ENCODE measurements at places on chromosomes 4 and X.

DNA sequence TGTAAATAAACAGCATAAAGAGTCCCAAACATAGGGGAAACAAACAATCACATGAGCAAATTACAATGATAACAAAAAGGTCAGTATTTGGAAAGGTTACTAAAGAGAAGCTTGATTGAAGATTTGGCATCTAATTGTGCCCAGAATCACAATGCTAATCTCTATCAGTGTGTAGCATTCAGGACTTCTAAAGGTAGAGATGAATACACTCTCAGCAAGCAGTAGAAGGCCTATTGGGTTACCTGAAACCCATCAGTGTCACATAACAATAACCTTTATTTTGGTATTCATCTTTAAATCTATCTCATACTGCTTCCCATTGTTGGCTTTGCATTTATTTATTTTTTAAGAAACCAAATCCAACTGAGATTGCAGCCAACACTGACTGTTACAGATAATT is 319.5 kb downstream of the ACTRT1 start:
- no peak for DNase-seq

DNA sequence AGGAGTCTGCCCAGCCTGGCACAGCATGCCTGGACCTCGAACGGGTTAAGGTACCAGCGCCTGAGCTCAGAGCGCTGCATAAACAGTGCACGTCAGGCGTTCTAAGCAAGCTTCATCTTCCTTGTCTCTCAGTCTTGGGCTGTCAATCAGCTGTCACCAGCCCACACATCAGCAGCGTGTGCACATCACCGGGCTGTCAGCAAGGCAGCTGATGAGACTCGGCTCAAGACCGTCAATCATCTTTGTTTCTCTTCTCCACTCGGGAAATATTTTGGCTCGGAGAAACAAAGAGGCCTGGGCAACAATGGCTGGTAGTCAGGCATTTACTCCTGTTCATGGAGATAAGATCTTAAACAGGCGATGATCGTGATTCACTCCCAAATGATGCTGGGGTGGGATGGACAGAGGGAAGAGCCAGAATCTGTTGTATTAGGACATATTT is 141.3 kb downstream of the LDB2 start:
- DNase-seq: no peak

DNA sequence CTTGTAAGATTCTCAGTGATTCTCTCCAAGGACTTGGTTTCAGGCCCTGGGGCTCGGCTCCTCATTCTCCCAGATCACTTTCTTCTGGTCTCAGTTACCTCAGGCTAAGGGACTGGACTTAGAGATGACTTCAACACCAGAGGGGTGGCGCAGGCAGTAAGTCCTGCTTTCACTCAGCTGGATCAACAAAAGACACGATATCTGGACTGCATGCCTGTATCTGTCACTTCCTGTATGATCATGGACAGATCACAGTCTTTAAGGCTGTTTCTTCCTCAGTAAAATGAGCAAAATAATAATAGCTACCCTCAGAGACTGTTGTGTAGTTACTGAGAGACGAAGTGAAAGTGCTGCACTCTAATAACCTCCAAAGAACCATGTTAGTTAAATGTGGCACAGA is 19.5 kb upstream of the CXCR3 start:
- no peak for DNase-seq

- DNase-seq: no peak
Measured at GRCh38 chrX:49310371-49310770, 6.9 kb downstream of the GAGE10 start.

- no peak for DNase-seq
Measured at GRCh38 chrX:40040686-40041461, 56.9 kb downstream of the BCOR start.

GRCh38 chr4:35963383-35963782 is 280.9 kb downstream of the ARAP2 start:
- DNase-seq: no peak

DNA sequence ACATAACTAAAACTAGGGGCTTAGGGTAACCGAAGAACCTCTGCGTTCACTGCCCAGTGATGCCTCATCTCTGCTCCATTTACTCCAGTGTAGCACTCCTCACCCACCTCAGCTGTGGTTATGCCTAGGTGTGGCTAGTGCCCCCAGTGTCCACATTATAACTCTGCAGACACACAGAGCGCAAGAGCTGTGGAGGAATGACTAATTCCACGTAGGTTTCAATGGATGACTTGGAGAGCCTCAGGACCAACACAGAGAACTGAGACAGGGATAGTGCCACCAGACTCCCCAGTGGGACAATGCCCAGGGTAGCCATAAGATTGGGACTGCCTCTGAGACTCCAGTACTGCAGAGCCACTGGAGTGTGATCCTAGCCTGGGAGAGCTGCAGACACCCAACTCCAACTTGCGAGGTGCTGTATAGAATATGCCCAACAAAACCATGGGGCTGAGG is 542.4 kb upstream of the DIPK2B start:
- no peak for DNase-seq

DNA sequence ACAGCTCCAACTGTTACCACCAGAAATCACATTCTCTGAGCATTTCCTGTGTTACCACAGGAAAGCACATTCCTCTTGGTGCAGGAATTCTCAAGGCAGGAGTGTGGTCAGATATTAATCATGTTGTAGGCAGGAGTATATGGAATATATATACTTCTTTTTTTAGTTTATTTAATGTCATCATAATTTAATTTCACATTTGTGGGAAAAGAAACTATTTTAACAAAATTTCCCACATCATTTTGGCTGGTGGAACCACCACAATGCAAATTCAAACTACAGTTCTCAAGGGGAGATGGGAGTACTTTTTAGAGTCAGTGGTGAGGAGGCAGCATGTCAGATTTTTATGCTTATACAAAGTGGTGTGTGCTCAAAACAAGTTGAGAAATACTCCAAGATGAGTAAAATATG is 139.0 kb downstream of the ATP10D start:
- DNase-seq: no peak

GRCh38 chr4:98833384-98833783 is 95.5 kb downstream of the EIF4E start:
- DNase-seq: no peak

GRCh38 chrX:11465648-11466411 is 172.6 kb downstream of the AMELX start:
- no peak for DNase-seq

GRCh38 chr4:23485801-23486200 is 404.0 kb downstream of the PPARGC1A start:
- DNase-seq: no peak

GRCh38 chrX:39518476-39519029 is 579.2 kb downstream of the BCOR start:
- DNase-seq: no peak

DNA sequence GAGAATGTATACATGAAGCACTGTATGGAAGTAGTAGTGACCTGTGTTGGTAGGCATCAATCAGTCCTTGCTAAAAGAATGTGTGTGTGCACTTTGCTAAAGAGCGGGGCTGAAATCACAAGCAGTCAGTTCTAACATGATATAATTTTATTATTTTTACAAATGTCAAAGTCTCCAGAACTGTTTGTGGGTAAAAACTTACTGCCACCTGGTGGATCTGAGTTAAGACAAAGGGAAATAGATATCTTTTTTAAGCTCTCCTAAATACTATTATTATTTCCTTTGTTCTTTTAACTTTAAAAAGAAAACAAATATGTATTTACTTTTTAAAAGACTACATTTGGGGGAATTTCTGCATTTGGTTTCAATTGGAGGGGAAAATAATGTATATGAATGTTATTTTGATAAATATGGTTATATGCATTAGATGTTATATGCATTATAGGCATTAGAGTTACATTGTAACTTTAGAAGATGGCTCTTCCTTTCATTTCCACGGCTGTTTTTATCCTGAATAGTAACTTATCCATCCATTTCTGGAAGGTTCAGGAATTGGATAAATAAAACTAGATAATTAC is 7.8 kb upstream of the CLOCK start:
- DNase-seq: no peak

- no peak for DNase-seq
Measured at GRCh38 chrX:80216086-80216485, 201.5 kb downstream of the TBX22 start.

DNA sequence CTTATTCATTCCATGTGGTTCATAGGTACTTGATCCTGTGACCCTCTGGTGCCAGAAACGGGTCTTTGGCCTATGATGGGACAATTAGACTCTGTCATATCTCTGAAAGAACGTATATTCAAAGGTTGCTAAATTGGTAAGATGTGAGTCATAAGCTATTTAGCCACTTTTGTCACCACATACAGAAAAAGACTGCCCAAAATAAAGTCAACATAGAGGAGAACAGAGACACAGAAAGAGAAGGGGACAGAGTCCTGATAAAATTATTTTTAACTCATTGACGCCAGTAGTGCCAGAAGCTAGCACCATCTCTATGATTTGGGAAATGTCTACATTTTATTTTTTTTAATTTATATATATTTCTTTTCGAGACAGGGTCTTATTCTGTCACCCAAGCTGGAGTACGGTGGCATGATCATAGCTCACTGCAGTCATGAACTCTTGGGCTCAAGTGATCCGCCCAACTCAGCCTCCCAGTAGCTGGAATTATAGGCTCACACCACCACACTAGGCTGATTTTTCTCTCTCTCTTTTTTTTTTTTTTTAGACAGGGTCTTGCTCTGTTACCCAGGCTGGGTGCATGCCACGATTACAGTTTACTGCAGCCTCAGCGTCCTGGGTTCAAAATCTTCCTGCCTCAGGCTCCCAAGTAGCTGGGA is 92.1 kb upstream of the COX18 start:
- DNase-seq: no peak

DNA sequence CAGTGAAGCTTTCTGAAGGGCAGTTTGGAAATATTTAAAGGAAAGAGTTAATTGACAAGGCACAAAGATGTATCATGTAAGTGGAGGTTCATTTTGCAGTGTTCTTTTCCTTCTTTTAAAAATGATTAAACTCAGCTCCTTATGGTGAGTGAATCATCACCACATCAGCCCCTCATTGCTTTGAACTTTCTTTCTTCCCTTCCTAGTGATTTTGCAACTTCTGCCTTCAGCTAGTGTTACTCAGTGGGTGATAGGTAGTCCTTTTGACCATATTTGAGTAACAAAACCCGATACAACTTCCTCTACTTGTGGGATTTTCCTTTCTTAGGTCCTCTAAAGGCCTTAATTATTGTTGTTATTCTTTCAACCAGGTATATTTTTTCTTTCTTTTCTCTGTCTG is 8.2 kb downstream of the ZCCHC4 start:
- DNase-seq: no peak
